ENCODE measurements at places on chromosomes 16 and 17.

DNA sequence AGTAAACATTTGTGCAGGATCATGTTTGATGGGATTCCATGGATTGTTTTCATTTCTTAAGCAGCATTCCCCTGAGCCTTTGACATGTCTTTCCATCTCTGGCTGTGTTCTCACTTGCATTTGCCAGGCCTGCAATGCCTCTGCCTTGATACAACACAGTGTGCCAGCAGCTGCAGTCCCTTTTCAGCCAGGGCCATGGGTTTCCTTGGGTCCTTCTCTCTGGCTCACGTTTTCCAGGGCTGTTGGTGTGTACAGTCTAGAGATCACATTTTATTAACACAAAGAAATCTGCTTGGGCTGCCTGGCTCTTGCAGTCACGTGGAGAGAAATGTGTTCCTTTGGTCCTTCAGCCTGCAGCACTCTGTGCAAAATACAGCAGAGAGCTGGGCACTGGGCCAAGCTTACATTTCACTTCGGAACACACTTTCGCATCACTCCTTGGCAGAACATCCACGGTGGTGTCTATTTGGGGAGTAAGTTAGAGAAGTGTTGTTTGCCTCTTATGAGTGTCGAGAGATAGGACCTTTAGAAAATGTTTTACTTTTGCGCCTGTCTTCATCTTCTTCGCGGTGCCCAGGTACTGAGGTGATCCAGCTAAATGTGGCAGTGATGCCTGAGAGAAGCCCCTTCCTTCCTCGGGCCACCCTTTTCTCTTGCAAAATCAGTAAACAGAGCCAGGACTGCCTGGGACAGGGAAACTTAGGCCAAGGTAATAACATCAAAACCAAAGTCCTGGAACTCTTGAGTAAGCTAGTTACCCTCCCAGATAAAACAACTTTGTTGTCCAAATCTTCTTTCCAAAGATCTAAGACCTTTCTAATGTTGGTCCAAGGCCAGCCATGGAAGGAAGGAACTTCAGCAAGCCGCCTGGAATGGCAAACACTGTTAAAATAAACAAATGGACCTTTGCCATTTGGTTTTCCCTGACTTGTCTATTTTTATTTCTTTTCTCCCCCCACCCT, 20.9 kb downstream of the HLF start:
- no peak for DNase-seq

- no peak for DNase-seq
Measured at GRCh38 chr17:50183421-50183994, 17.7 kb downstream of the SGCA start.

DNA sequence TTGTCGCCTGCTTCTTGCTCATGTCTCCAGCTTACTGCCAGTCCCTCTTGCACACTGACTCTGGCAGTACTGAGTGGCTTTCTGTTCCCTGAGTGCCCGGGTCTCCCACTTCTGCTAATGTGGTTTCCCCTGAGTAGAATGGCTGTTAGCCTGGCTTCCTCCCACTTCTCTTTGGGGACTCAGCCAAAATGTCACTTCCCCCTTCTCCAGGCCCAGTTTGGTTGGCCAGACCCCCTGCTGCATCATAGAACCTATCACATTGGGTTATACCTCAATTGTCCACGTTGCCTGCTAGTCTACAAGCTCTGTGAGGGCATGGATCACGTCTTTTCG, 304.4 kb downstream of the HS3ST3B1 start:
- no peak for DNase-seq

DNA sequence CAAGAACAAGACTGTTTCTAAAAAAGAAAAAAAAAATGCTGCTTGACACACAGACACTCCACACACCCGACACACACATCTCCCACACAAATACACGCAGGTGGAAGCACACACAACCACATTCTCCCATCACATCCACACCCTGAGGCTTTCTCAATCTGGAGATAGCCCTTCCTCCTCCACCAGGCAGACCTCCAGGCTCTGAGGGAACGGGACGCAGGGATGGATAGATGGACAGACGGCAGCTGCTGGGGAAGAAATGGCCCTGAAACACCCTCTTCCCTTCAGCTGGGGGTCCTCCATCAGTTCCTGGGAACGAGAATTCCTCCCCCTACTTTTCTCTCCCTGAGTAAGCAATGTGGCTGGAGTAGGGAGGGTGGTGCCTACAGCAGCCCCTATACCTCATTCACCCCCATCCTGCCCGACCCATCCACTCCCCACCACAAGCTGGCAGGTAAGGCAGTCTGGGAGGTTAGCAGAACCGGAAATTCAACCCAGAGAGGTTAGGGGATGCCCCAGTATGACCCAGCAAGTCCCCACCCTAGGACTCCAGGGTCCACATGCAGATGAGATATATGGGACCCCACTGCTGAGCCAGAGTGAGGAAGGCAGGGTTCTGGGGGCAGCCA, 4.1 kb upstream of the LITAFD start:
- no peak for DNase-seq

- DNase-seq, result no peak
Measured at GRCh38 chr17:31495022-31495885, 103.8 kb downstream of the RAB11FIP4 start.

DNA sequence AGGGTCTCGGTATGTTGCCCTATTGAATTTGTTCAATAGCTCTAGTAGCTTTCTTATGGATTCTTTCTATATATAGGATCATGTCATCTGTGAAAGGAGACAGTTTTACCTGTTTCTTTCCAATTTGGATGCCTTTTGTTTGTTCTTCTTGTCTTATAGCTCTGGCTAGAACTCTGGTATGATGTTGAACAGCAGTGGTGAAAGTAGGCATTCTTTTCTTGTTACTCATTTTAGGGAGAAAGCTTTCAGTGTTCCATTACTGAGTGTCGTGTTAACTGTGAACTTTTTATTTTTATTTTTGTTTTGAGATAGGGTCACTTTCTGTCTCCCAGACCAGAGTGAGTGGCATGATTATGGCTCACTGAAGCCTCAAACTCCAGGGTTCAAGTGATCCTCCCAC, 21.2 kb downstream of the EFCAB5 start:
- DNase-seq, result no peak

GRCh38 chr17:67729903-67730302, 12.2 kb downstream of the NOL11 start:
- DNase-seq, result no peak

- no peak for DNase-seq
Measured at GRCh38 chr17:72575542-72576233, 454.9 kb downstream of the SOX9 start.

DNA sequence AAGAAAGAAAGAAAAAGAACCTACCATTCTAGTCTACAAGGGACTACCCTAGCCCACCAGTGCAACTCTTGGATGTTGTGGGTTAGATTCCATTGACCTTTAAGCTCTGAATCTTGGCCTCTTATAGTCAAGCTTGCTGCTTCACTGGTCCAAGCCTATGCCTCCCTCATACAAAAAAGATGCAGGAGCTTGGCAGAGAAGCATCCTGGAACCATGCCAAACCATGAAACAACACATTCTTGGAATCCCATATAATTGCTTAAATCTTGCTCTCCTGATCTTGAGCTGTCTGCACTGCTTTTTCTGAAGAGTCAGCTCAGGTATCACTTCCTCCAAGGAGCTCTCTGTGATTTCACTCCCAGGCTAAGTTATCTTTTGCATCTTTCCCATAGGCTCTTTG, 117.9 kb upstream of the GPR139 start:
- no peak for DNase-seq

- DNase-seq, result no peak
Measured at GRCh38 chr16:80081846-80082245, 458.9 kb upstream of the DYNLRB2 start.

DNA sequence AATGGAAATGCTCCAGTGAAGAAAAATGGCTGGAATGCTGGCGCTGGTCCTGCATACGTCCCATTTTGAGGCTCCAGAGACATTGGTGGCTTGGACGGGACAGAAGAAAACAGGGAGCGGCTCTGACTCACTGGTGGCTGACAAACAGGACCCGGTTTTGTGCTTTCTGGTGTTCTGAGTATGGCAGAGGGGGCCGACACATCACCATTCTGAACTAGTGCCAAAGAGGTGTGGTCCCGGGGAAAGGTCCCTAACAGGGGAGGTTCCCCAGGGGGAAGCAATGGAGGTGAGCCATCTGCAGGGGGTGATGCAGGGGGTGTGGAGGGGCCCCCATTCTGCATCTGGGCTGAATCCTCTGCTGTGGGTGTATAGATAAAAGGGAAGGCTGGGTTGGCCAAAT, 8.3 kb downstream of the ANKRD40 start:
- DNase-seq, result no peak

GRCh38 chr17:43877031-43877430, 30.1 kb downstream of the CD300LG start:
- DNase-seq, result no peak

- no peak for DNase-seq
Measured at GRCh38 chr16:75257886-75258806, 6.7 kb upstream of the BCAR1 start.

DNA sequence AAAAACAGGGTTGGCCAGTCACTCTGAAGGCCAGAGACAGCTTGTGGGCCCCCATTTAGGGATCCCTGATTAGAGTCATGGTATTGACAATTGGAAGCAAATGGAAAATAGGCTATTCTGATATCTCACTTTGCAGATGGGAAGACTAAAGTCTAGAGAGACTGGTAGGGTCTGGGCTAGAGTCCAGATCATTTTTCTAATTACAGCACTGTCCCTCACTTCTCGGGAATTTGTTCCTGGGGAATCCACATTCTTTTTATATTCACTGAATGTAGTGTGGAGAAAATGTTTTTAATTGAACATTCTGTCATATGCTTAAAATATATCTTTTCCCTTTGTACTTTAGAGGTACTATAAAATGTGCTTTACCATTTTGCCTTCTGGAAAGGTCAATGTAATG, 1.1 kb downstream of the KATNIP start:
- no peak for DNase-seq

- DNase-seq, result no peak
Measured at GRCh38 chr16:81836279-81837054, 57.4 kb downstream of the PLCG2 start.

DNA sequence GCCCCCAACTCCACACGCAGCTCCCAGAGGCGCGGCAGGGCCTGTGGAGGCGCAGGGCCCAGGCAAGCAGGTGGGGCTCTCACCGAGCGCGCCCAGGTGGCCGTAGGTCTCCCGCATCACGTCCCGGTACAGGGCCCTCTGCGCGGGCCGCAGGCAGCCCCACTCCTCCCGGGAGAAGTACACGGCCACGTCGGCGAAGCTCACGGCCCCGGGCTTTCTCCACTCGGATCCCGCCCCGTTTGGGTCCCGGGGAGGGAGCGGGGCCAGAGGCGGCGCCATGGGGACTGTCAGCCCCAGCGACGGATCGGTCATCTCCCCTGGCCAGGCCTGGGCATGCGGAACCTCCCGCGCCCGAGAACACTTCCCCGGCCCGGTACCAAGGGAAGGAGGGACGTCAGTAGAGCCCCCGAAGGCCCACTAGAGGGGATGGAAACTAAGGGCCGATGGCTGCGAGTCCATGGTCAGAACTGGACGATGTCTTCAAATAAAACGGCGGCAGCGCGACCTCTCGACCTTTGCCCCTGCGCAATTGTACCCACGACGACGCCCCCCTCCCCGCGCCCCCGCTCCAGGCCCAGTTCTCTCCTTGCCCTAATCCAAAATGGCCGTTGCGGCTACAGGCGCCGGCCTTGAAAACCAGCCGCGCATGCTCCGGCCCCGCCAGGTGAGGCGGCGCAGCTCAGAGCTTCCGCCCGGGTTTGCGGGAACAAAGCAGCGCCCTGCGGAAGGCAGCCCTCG, at the start of gene ZNF747:
Gene ZNF747, minus strand, starts transcription at position 491 of the 738 bp plus-strand sequence. Its CDS starts 179 bp downstream, at position 312.
- no peak for DNase-seq
